ENCODE measurements at places on chromosomes 4 and X. TPM values are rescaled to one million over a fixed set of nuclear protein-coding genes. Genes with fewer than 3 reads are reported as not detected.

Gene RIBC1
- total RNA-seq = 1.2 TPM

- H3K36me3 ChIP-seq = no peaks in the 10 kb centered on the region
- peak overlapping the region; percentile 28 for H3K27ac ChIP-seq
- no peaks in the 10 kb centered on the region for H3K27me3 ChIP-seq
- H3K4me3 ChIP-seq = no peak overlapping the region
- no peak for DNase-seq
Observed at GRCh38 chrX:151754047-151754429, 19.5 kb downstream of the CNGA2 start.

Gene PRDM8
- total RNA-seq = 1.8 TPM

Gene KCND1
- total RNA-seq = 0.57 TPM

Gene ARMCX2
- 15.4 TPM for total RNA-seq

Data from esophagus squamous epithelium (tissue), 5 donors.